ENCODE measurements at places on chromosomes 6 and 20.
A peak's percentile ranks its signal among the peaks of the same experiment; 100 is the strongest.

DNA sequence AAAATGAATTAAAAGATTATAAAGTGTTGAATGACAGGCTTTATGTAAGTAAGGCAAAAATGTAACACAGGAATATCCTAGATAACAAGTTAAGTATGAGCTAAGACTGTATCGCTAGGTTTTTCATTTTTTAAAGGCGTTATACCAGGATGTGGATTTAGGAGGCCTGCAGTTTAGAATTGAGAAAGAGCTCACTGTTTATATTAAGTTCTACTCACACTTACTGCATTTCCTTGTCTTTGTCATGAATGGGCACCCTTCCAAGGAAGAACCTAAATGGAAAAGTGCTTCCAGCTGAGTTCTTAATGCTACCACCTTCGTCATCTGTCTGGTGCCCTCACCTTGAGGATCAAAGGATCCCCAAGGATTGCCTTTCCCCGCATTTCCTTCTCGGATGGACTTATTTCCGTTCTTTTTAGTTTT lies 148.7 kb downstream of the SOX4 start:
- DNase-seq, result no peak

- no peak for DNase-seq
Observed at GRCh38 chr6:151661928-151662327, 145.6 kb upstream of the ESR1 start.

DNA sequence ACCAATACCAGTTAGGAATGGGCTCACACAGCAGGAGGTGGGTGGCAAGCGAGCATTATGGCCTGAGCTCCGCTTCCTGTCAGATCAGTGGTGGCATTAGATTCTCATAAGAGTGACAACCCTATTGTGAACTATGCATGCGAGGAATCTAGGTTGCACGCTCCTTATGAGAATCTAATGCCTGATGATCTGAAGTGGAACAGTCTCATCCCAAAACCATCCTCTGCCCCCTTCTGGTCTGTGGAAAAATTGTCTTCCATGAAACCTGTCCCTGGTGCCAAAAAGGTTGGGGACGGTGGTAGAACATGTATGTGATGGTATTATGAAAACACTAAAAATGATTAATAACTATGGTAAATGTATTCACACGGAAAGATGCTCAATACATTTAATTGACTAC lies 99.7 kb upstream of the HIVEP1 start:
- DNase-seq, result no peak

GRCh38 chr6:7180751-7181150 lies 73.0 kb downstream of the RREB1 start:
- no peak for DNase-seq

- no peak for DNase-seq
Observed at GRCh38 chr20:64201653-64202052, 37.4 kb downstream of the MYT1 start.

- no peak for DNase-seq
Observed at GRCh38 chr6:162068340-162068739, 659.2 kb downstream of the PRKN start.

DNA sequence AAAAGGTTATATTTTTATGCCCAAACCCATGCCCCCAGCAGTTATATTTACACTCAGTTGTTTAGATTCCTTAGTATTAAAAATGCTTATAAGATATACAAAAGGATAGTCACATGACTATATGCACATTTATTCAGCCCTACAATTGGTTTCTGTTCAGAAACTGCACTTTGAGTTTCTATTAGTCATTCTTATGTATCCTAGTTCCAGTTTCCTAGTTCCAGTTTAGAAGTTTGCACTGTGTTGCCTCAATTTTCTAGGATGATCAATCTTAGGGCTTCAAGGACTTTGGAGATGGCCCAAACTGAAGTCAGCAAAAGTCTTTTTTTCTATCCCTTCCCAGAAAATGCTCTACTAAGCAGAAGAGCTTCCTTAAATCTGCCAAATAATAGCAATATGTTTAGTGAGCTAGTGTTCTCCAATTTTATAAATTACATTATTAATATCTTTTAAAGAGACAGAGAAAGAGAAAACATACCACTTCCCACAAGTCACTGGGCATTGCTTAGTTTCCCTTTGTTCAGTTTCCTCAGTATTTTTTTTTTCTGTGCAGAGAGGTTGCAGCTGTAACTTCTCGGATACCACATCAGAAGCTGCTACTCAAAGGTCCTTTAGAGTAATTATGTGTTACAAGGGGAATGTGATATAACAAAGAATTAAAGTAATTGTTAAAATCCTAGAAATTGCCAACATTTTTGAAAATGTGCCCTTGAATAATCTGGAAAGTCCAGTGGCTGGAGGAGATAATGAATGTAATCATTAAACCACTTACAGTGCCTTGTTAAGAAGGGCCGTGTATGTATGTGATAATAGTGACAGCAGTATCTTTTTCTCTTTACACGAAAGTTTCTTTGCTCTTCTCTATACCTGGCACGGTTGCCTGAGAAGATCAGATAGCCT lies 138.8 kb downstream of the KHDRBS2 start:
- DNase-seq, result no peak

DNA sequence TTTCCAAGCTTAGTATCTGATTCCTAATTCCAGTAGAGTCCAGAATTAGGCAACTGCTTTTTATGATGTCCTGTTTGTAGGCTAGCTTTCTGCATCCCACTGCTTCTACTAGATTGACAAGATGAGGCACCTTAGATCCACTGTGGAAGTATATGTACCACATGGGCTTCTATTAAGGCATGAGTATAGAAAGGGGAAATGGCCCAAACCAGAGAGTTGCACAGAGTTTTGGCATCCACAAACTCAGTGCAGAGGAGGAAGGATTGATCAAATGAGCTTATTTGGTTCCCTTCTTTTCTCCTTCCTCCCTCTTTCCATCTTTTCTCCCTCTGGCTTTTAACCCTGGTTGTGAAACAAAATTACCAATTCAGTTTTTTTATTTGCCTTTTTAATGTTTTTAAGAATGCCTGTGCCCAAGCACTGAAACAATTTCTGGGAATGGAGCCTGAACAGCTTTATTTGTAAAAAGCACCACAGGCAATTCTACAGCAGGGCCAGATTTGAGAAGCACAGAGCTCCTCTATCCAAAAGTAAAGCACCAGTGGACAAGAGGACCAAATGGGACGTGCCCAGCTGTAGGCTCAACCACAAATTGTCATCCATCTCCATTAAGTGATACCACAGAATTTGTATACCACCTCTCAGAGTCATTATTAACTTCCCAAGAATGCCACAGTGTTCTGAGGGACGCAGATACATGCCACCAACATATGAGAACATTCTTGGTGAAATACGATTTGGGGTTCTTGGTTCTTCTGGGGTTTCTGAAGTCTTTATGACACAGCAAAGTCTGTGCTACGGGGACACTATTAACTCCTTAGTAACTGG lies 969.1 kb downstream of the KIF16B start:
- no peak for DNase-seq

- DNase-seq, result peak; percentile 56
Observed at GRCh38 chr6:1554476-1555310, 55.0 kb upstream of the FOXC1 start.

All from naive thymus-derived CD8-positive, alpha-beta T cell (primary cell).